ENCODE measurements at places on chromosomes 11 and 22.

- ATAC-seq, result no peak
Measured at GRCh38 chr11:90700789-90701439, 478.1 kb upstream of the CHORDC1 start.

DNA sequence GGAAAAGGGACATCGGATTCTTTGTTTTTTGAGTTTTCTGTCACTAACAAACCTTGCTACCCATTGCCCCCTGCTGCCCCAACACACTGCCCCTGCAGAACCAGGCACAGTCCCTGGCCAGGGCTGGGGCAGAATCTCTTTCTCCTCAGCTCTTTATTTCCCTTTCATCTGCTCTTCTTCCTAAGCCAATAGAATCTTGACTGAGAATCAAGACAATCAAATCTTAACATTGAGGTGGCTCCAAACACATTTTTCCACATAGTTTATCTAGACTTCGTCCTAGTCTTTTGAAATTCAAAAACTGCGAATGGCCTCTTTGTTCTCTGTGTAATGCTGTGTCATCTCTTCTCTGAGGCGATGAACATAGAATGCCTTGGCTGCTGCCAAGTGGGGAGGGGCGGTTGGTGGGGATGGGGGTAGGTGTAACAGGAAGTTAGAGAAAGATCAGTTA, 16.1 kb upstream of the NTM start:
- no peak for ATAC-seq

DNA sequence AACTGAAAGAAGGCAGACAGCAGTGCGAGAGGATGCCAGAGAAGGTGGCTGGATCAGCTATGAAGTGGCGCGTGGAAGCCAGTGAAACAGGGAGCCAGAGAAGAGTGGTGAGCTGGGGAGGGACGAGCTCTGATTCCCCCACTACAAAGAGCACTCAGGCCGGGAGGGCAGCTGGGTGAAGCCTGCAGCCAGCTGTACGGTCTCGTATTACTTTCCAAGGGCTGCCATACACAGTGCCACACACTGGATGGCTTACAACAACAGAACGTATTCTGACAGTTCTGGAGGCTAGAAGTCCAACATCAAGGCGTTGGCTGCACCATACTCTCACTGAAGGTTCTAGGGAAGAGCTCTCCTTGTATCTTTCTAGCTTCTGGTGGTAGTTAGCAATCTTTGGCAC, 47.1 kb upstream of the WNT11 start:
- ATAC-seq, result no peak

GRCh38 chr11:120224972-120225909, 14.4 kb downstream of the OAF start:
- ATAC-seq, result peak; percentile 17

DNA sequence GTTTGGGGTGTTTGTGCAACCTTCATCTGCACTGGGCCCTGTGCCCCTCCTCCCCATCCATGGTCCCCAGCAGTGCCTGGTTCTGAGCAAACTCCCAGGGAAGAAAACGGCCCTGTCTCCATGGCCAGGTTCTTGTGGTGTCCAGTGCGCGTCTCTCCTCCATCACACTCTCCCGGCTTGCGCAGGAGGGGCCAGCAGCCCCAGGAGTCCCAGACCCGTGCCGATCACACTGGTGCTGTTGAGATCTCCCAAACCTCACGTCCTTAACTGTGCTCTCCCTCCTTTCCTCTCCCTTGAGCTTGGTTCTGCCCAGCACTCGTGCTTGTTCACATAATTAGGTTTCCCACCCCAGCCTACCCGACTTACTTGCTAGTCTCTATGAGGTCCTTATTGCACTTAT, 10.9 kb upstream of the GRK2 start:
- ATAC-seq, result no peak

DNA sequence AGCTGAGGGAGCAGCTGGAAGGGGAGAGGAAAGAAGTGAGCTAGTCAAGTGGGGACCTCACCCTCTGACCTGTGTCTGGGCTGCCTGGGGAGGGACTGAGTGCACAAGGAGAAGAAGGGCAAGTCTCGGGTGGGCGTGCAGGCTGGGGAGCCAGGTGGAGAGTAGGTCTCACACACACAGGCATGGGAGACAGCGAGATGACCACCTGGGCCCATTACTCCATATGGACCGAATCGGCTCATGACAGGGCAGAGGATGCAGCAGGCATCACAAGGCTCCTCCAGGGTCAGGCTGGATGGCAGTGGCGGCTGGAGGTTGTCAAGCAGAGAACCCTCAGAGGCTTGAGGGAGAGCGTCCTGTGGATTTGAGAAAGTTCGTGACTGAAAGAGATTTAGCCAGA, 63.5 kb downstream of the CEP164 start:
- ATAC-seq, result no peak

DNA sequence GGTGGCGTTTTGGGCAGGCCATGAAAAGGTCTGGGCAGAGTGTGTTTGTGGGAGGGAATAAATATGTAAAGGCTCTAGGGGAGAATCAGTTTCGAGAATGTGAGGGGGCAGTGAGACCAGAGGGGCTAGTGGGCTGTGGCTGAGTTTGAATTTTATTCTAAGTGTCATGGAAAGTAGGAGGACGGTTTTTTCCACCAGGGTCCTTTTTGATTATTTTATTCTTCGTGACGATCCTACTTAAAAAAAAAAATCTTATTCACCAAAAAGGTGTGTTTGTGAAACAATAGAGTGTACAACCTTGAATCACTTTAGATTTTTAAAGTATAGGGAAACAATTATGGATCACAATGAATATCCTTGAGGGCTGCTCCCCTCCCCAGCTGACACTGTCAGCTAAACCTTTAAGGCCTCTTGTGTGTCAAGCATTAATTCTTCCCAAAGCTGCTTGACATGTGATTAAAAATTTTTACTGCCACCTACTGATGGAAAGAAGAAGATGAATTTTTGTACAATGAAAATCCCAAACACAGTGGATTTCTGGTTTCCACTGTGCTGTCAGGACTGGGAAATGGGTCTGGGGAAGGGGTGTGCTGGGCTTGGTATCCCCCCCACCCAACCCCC, 107.5 kb upstream of the OR4B1 start:
- ATAC-seq, result peak; percentile 46

DNA sequence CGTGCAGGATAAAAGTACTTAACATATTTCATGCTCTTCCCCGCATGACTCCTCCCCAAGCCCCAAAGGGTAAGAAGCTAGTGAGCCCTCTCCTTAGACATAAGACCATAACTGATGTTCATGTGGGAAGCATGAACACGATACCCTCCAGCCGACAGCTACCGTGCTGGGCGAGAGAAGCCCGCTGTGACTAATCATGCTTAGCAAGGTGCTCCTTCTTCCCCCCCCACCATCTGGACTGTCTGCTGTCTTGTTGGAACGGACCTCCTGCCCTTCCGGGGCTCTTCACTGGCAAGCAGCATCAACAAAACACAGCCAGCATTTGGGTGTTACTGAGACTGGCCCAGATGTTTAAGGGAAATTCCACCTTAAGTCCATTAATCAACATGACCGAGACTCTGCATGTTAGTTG, 200.6 kb downstream of the DBX1 start:
- peak; percentile 23 for ATAC-seq

DNA sequence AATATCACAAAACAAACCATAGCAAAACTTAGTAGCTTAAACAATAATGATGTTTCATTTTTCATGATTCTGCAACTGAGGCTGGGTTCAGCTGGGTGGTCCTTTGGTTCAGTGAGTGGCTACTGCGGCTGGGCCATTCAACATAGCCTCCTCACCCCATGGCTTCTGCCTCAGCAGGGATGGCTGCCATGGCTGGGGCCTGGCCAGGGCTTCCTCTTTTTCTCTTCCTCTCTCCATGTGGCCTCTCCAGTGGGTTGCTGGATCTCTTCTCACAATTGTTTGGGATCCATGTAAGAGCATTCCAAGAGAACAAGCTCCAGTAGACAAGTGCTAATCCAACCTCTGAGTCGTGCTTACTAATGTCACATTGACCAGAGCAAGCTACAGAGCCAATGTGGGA, 248.6 kb upstream of the PLET1 start:
- ATAC-seq, result no peak

GRCh38 chr11:48024635-48025071, 44.3 kb downstream of the PTPRJ start:
- ATAC-seq, result no peak

- ATAC-seq, result peak; percentile 56
Measured at GRCh38 chr11:57763568-57763967, 2.0 kb downstream of the CTNND1 start.

GRCh38 chr11:131457163-131457562, 86.7 kb downstream of the NTM start:
- no peak for ATAC-seq

DNA sequence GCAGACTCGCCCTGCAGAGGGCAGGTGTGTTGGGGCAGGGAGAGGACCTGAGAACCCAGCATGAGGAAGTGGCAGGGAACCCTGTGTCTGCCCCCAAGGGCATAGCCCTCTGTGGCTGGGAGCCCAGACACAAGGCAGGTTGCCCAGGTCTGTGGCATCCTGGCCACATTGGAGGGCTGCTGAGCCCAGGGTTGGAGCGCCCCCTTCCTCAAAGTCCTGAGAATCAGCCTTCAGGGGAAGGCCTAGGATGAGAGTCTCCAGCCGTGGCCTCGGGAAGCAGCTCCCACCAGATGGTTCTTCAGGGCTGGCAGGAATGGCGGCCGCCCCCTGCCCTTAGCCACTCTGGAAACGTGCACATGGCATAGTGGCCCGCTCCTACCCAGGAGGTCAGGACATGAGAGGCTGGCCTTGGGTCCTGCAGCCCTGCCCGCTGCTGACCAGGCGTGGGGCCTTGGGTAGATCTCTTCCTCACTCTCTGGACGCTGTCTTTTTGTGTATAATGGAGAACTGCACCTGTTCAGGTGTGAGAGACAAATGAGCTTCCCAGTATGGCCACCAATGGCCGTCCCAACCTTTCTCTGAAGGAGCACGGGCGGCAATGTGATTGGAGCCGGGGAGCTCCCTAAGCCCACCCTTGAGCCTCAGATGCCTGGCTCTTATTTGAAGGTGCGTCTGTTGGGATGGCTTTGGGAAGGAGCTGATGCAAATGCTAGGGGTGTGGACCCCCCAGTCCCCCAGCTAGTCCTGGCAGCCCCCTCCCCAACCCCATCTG, 4.6 kb upstream of the CDC42BPG start:
- ATAC-seq, result peak; percentile 8

DNA sequence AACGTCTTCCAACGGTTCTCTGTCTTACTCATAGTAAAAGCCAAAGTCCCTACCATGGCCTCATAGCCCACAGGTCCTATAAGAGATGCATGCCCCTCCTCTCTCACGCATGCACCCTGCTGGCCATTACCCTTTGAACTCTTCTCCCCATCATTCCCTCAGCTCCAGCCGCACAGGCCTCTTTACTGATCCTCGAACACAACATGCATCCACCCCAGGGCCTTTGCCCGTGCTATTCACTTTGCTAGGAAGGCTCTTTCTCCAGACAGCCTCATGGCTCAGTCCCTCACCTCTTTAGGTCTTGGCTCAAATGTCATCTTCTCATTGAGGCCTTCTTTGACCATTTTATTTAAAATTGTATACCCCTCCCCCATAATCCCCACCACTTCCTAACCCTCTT, 7.5 kb downstream of the AP1B1 start:
- ATAC-seq, result no peak

DNA sequence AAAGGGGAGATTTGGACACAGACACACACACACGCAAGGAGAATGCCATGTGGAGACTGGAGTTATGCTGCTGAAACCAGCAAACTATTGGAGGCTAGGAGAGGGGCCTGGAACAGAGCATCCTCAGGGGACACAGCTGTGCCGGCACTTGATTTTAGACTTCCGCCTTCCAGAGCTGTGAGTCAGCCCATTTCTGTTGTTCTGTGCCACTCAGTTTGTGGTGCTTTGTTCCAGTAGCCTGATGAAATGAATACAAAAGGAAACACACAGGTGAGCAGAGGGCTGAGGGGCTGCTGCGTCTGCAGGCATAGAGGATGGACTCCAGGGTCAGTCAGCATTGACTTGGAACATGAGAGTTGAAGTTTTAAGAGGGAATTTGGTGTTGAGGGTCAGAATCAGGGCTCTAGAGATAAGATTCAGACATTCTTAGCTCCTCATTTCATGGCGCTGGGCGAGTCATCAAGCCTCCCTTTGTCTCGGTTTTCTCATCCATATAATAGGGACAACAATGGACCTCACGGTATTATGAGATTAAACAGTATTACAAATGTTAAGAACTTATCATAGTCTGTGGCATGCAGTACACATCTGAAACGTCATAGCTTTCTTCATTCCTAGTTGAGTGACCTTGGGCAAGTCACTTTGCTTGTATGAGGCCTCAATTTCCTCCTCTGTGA, 191.0 kb downstream of the MIAT start:
- ATAC-seq, result no peak

- no peak for ATAC-seq
Measured at GRCh38 chr11:16380941-16381568, 24.7 kb upstream of the SOX6 start.

DNA sequence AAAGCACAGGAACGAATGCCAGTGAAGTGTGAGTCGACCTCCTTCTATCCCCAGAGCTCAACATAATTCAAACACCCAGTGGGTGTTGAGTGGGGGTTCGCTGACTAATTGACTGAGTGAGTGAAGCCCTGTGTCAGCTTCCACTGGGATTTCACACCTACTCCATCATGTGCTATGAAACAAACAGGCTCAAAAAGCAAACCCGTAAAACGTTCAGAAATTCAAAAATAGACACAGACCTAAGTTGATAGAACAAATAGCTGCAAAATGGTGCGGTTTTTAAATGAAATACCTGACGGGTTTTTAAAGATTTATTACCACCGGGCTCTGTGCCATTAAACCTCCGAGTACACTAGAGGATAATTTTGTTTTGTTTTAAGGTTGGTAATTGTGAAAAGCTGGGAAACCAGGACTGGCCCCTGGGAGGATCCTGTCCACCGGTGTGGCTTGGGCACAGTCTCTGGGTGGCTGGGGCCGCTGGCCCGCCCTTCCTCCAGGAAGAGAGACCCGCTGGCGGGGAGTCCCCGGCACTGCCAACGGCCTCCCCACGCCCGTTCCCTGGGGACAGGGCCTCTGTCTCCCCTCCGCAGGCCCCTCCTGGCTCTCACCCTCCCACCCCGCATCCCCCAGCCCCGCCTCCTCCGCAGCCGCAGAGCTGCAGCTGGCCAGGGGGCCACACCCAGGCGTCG, 13.6 kb downstream of the KCNJ5 start:
- peak; percentile 25 for ATAC-seq

DNA sequence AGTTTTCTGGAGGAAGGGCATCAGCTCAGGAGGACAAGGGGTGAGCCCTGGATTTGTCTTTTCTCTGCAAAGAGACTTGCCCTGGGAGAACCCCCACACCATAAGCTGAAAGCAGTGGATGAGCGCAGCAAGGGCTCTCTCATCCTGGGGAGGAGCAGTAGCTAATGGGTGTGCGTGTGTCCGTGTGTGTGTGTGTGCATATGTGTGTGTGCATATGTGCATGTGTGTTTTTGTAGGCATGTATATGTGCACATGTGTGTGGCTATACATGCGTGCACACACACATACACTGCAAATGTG, 45.3 kb downstream of the SMIM38 start:
- ATAC-seq, result no peak

- no peak for ATAC-seq
Measured at GRCh38 chr11:128854841-128855240, 12.3 kb downstream of the KCNJ1 start.

GRCh38 chr11:63623513-63624140, 9.4 kb upstream of the PLAAT3 start:
- ATAC-seq, result no peak
